ENCODE measurements at places on chromosomes 16 and 17.

DNA sequence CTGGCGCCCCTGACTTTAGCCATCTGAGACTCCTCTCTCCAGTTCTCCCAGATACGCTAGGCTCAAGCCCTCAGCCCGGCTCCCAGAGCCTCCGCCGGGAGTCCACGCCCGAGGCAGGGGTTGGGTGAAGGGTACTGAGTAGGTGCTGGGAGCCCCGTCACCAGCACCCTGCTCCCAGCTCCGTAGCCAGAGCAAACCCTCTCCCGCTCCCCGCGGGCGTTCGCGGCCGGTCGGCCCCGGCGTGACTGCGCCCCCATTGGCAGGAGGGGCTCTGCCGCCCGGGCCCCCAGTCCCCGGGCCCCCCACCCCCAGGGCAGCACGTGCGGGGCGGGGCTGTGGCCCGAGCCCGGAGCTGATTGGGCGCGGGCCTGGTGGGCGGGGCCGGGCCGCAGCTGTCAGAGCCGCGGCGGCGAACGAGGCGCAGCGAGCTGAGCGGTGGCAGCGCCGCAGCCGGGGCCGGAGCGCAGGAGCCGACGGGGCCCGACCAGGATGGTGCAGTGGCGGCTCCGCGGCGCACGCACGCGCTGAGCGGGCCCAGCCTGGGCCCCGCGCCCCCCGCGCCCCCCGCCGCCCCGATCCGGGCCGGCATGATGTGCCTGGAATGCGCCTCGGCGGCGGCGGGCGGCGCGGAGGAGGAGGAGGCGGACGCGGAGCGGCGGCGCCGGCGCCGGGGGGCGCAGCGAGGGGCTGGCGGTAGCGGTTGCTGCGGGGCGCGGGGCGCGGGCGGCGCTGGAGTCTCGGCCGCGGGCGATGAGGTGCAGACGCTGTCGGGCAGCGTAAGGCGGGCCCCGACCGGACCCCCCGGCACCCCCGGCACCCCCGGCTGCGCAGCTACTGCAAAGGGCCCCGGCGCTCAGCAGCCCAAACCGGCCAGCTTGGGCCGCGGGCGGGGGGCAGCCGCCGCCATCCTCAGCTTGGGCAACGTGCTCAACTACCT lies at the start of gene SPNS2:
Gene SPNS2, plus strand, starts transcription at position 421 of the 937 bp plus-strand sequence. Its CDS starts 167 bp downstream, at position 588.
- peak; percentile 64 for DNase-seq

- no peak for DNase-seq
These were observed 7.9 kb downstream of the QPRT start for GRCh38 chr16:29686740-29687332.

GRCh38 chr16:6804461-6804860 lies 528.2 kb upstream of the RBFOX1 start:
- DNase-seq = no peak

- no peak for DNase-seq
These were observed 509.6 kb upstream of the EEF2KMT start for GRCh38 chr16:5607169-5607568.

- no peak for DNase-seq
These were observed 10.6 kb upstream of the MFAP4 start for GRCh38 chr17:19397556-19398041.

DNA sequence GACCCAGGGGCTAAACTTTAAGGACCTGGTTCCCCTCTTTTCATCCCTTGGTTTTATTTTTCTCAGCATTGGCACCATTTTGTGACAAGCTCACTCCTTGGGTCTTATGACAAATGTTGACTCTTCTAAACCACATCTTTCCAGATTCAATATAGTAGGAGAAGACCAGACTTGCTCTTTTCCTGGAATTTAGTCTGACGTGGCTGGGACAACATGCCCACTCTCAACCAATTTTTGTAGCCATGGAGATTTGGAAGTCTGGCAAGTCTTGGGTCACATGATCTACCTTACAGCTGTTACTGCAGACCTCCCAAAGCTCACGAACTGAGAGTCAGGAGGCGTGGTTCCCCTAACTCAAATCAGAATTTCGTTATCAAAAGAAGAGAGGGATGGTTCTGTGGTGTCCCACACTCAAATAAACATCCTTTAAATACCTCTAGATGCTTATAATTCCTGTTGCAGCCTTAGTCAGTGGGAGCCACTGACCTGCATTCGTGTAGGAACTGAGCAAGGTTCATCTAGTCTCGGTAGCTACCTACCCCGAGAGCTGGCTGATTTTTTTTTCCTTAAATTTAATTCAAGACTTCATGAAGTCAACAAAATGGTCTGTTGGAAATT lies 683.5 kb downstream of the MAF start:
- no peak for DNase-seq

GRCh38 chr16:87240211-87241136 lies 76.7 kb downstream of the C16orf95 start:
- no peak for DNase-seq

DNA sequence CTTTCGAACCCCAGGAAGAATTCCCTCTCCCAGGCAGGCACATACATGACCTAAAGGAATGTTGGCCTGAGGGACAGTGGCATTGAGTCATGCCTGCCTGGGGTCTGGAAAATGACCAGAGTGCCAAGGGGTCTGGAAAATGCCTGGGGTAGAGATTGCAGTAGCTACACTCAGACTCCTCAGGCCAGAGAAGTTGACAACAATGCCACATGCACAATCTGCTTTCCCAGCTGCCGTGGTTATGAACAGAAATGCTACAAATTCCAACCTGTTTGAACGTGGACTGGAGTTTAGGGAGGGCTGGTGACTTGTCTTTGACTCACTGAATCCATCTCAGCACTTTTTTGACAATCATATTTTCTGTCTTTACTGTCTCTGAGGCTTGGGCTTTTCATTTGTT lies 250.0 kb downstream of the ABCC12 start:
- no peak for DNase-seq

- DNase-seq = peak; percentile 81
These were observed 1.9 kb upstream of the YBX2 start for GRCh38 chr17:7296189-7296861.

DNA sequence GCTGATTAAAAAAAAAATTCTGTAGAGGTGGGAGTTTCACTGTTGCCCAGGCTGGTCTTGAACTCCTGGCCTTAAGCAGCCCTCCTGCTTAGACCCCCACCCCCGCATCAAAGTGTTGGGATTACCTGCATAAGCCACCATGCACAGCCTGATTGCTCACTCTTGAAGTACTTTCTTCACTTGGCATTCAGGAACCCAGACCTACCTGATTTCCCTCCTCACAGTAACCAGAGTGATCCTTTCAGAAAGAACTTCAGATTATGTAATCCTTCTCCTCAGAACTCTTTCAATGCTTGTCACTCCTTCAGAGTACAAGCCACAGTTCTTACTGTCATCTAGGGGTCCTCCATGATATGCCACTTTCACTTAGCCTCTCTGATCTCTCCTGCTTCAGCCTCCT lies 1.4 kb downstream of the EFCAB13 start:
- DNase-seq = no peak

GRCh38 chr16:52963212-52963854 lies 89.4 kb downstream of the CHD9NB start:
- no peak for DNase-seq

GRCh38 chr16:52624891-52625290 lies 77.9 kb upstream of the TOX3 start:
- no peak for DNase-seq

- DNase-seq = peak; percentile 62
These were observed at the start of gene TTYH2 for GRCh38 chr17:74212913-74213791. TSS of gene TTYH2 (plus strand) at chr17:74213571. CDS start at chr17:74213588, 17 bp downstream.

DNA sequence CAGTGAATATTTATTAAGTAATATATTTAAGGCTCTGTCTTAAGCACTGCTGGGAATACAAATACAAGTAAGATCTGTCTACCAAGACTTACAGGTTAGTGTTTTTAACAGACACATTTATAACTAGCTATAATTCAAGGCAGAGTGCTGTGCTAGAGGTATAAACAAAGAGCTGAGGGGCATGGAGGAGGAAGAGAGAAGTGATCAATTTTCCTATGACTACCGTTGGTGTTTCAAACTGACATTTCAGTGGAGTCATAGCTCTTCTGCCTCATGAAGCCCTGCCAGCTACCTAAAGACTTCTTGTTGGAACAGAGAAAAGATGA lies 79.9 kb downstream of the CYB561 start:
- no peak for DNase-seq

GRCh38 chr16:75527825-75528299 lies 8.0 kb downstream of the CHST5 start:
- DNase-seq = no peak

DNA sequence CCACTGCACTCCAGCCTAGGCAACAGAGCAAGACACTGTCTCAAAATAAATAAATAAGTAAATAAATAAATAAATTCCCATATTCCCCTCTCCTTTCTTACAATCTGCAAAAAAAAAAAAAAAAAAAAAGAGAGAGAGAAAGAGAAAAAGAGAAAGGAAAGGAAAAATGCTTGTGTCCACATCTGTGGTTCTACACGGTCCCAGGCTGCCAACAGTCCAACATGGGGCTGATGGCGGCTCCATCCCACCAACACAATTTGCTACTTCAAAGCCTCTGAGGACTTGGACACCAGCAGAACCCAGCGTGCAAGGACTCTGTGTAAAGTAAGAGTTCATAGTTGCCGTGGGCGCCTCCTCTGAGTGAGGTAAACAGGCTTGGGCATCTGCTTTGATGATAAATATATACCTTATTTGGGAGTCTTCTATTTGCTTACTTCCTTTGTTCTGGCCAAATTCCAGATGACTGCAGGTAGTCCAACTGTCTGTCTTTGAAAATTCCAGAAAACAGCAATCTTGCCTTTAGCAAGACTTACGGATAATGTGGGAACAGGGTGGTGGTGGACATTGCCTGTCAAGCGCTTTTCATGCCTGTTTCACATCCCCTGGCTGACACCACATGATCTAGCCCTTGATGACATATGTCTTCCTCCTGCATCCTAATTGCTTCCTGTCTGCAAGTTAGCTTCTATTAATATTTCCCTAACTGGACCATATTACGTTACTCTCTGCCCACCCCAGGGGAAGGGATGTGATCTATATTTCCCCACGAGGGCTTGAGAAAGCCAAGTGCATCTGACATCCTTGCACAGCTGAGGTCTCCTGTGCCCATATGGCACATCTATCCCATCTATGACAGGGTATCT lies 10.1 kb downstream of the LITAF start:
- DNase-seq = no peak

- DNase-seq = no peak
These were observed 27.6 kb downstream of the FCSK start for GRCh38 chr16:70481929-70482536.

- no peak for DNase-seq
These were observed 83.8 kb downstream of the KATNIP start for GRCh38 chr16:27633721-27634120.

GRCh38 chr16:30715750-30716445 lies 16.9 kb downstream of the SRCAP start:
- no peak for DNase-seq

DNA sequence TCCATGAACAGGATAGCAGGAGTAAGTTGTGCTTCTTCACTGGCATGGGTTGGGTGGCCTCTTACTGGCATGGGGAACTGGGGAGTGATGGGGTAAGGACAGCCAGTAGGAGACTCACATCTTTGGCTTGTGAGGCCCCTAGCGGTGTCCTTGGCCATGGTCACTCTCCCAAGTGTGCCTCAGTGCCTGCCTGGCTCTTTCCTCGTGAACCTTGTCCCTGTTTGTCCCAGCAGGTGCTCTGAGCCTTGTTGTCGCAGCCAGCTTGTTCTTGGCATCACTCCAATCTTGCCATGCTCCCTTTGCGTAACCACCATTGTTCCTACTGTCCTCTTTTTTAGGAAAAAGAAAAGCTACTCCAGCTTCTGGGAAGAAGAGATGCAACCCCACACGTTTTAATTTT lies 53.6 kb upstream of the SDK2 start:
- no peak for DNase-seq

DNA sequence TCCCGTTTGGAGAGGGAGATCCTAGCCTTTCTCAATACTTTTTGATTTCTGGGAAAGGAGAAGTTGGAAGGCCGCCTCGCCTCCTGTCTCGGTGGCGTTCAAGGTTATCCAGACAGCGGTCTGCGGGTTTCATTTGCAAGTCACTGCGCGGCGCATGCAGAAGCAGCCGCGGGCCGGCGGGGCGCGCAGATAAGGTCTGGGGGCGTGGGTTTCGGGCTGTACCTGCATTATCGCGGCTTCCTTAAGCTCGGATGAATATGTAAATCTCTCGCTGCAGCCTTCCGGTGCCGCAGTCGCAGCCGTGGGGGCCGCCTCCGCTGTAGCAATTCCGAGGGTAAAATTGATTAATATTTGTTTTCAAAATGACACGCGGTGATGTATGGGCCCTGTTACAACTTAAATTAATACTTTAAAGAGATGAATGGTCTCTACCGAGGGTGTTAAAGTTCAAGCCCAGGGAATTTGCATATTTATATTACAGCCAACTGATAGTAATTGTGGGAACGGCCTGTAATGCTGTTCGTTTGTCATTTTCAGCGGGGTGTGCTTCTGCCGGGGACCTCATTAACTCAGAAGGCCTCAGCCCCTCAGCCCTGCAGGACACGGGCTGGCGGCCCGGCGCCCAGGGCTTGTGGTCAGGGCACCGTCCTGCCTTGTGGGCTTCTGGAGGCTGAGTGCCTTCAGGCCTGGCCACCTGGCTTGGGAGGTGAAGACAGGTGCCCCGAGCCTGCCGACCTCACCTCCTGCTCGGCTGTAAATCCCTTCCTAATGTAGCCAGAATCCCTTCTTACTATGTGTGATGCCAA lies 99.4 kb downstream of the CYLD start:
- no peak for DNase-seq

DNA sequence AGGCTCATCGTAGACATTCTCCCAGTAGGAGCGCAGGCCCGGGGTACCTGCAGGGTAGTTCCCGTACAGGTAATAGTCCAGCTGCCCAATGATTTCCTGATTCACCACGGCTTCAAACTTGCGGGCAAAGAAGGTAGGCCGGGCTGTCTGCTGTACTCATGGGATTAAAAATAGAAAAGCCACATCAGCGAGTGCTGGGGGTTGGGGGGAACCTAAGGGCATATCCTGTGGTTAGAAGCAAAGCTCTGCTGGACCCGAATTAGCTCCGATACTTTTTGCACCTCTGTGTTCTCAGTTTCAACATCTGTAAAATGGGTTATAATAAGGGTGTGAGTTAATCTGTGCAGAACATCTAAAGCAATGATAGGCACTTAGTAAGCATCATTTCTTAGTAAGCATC lies 336.2 kb downstream of the XYLT1 start:
- no peak for DNase-seq

GRCh38 chr17:81553616-81554181 lies 1.5 kb upstream of the FAAP100 start:
- DNase-seq = no peak

- no peak for DNase-seq
These were observed 510 bp downstream of the CRISPLD2 start for GRCh38 chr16:84820305-84820684.

- no peak for DNase-seq
These were observed at the start of gene KRTAP29-1 for GRCh38 chr17:41301916-41302901. TSS of gene KRTAP29-1 (minus strand) at chr17:41302851. CDS start at chr17:41302851, 0 bp downstream.

All from neuronal stem cell (in vitro differentiated cells).